NCI-H1436 (cell line): ENCODE measurements at places on chromosomes 16 and 17.

DNA sequence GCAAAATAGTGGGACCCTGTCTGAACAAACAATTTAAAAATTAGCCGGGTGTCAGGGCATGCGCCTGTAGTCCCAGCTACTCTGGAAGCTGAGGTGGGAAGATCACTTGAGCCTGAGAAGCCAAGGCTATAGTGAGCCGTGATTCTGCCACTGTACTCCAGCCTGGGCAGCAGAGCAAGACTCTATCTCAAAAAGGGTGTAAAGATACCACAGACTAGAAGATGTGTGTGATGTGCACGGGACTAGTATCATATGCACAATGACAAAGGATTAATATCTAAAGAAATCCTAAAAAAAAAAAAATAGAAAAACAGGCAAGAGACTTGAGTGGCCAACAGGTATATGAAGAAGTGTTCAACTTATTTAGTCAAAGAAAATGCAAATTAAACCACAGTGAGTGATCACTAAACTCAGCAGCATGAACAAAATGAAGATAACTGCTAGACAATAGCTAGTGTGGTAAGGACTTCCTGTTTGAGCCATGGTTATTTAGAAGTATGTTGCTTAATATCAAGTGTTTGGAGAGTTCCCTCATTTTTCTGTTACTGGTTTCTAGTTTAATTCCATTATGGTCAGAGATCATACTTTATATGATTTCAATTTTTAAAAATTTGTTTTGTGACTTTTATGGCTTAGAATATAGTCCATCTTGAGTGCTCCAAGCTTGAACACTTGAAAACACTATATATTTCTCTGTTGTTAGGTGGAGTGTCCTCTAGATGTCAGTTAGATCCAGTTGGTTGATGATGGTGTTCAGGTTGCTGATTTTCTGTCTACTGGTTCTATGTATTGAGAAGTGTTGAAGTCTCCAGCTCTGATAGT lies 14.7 kb upstream of the SLX4 start:
- DNase-seq: no peak

DNA sequence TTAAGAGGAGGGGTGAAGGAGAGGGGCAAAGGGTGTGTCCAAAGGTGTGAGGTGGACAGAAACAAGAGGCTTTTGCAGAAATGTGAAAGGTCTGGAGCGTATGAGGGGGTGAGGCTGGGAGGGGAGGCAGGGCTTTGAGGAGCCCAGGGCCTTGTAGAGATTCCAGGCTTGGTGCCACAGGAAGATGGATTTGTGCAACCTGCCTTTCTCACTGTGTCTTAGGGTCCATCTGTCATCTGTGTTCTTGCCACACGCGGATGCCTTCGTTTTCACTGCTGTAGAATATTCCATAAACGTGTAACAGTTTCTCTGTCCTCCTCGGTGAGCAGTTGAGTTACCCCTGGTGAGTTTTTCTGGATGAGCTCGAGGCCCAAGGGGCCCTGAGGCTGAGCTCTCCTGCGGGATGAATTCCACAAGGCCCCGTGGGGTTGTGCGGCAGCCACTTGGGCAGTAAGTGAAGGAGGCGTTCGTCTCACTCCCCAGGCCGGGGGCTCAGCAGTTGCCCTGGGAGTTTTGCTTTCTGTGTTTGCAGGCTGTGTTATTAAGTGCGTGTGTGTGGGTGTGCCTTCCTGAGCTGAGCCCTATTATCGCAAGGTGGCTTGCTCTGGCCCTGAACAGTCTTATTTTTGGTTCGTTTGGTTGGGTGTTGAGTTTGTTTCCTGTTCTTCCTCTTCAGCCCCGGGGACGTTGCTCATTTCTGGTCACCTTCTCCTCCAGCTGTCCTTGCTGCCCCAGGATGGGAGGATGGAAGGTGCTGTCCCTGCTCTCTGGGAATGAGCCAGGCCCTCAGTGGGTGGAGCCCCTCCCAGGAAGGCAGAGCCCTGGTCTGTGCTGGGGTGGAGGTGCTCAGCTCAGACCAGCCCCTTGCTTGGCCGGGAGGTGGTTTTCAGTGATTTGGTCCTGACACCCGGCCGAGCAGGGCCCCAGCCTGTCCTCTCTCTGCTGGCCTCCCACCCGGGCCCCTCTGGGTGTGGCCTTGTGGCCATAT lies 28.4 kb downstream of the BAIAP2 start:
- no peak for DNase-seq

DNA sequence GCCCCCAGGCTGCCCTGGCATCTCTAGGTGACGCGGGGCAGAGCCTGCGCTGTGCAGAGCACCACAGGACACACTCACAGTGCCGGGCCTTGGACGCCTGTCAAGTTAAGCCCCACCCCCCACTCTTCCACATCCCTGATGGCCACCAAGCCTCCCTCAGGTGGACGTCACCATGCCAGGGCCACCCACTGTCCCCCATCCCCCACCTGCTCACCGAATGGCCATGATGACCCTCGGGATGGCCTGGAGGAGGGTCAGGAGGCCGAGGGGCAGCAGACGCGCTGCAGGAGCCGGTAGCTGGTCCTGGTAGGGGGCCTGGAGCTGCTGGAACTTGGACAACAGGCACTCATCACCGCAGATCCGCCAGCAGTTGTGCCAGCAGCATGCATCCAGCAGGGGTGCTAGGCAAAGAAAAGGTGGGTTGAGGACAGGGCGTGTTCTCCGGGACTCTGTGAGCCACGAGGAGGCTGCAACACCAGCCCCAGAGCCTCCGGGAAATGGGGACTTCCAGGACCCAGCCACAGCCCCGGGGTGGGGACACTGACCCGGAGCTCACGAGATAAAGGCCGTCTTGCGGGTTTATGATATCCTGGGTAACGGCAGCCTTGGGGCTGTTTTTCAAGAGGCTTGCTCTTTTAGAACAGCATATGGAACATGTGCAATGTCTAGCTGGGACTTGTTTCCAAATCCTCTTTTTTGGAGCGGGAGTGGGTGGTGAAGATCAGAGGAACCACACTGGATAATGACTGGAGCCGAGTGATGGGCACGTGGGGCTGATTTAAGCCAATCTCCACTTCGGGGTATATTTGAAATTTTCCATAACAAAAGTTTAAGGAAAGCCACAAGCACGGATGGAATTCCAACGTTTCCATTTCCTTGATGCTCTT lies 11.4 kb downstream of the C16orf95 start:
- no peak for DNase-seq

- no peak for DNase-seq
Measured at GRCh38 chr17:35265566-35266141, 22.8 kb downstream of the SLFN5 start.

- DNase-seq: no peak
Measured at GRCh38 chr16:87132361-87133014, 184.7 kb downstream of the C16orf95 start.

DNA sequence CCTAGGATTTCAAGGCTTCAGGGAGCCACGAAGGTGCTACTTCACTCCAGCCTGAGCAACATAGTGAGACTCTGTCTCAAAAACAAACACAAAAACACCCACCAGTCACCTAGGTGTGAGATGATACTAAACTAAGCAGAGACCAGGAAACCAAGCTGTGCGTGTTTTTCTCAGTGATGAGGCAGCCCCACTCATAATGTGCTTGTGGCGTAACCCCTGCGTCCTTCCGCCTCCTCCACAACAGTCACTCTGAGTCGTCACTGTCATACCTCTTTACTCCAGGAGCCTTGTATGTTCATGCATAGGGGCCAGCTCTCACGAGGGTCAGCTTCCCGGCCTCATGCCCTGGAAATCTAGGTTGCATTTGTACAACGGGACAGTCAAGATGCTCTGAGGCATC lies 31.1 kb upstream of the SLC47A1 start:
- no peak for DNase-seq
